ENCODE measurements at places on chromosomes 13 and 19.

DNA sequence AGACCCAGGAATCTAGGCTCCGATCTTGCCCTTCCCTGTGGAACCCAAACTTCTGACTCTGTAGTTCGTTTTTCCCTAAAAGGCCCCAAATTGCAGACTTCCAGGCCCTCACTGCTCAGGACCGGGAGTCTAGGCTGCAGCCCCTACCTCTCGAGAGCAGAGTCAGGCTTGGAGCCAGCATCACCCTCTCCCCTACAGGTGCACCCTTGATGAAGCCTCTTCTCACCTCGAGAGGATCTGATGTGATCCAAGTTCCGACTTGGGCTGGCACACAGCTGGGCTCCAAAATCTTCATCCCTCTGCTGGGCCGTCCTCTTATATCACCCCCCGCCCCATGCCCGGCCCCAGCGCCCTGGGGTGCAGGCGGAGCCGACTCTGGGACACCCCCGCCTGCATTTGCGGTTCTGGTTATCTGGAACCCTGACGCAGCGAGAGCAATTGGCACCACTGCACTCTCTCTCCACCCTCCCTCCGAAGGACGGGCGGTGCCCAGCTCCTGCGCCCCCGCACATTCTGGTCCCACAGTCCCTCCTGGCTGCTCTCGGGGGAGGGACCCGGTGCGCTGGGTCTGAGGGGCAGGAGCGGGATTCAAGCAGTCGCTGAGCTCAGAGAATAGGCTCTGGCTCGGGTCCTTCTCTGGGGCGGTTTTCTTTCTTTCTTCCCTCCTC lies at the start of gene KLK7:
KLK7 (minus strand) TSS at position 293 of the 668 bp plus-strand sequence. CDS start 1,518 bp downstream, outside the sequence.
- no peak for DNase-seq

- DNase-seq = no peak
Observed at GRCh38 chr19:42175952-42176648, 41.4 kb downstream of the DEDD2 start.

DNA sequence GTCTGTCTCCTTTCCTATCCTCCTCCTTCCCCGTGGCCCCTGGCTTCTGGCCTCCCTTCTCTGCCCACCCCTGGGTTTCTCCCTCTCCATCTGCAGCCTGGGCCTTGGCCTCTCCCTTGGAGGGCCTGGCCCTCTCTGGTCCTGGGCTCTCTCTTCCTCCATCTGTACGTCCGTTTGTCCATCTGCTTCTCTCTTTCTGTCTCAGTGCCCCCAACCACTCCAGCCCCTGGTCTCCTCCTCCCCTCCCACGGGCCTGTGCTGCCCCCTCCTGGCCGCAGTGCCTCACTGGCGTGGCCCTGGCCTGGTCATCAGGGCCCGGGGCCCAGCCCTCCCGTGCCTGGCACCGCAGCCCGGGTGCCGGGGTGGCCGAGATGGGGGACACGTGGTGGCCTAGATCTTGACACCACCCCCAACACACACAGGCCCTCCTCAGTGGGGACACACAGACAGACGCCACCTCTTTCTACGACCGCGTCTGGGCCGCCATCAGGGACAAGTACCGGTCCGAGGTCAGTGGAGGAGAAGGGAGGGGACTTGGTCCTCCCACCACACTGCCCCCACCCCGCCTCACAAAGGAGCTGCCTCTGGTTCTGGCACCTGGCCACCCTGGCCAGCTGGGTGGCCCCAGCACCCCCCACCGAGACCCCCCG lies 11.3 kb downstream of the PRKCSH start:
- DNase-seq = peak; percentile 85

GRCh38 chr19:54521022-54521859 lies 18.6 kb downstream of the LAIR2 start:
- no peak for DNase-seq

DNA sequence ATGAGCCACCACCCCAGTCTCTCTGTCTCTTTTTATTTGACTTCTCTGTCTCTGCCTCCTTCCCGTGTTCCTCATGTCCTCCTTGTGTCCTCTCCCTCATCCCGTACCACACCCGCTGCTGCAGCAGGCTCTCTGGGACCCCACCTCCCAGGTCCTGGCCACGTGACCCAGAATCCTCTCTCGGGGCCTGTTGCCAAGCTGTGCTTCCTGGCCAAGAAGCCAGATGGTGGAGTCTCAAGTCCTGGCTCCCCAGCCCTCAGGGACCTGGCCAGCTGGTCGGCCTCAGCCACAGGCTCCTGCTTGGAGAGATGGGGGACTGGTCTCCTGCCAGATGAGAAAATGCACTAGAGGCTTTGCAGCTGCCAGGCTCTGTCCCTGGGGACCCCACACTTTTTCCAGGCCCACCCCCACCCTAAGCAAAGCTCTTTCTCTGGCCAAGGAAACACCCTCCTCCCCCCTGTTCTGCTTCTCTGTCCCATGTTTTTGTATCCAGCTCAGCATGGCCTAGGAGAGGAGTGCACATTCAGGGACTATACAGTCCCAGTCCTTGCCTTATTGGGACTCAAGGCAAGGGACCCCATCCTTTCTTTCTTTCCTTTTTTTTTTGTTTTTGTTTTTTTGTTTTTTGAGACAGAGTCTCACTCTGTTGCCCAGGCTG lies 34.3 kb upstream of the SHKBP1 start:
- no peak for DNase-seq

DNA sequence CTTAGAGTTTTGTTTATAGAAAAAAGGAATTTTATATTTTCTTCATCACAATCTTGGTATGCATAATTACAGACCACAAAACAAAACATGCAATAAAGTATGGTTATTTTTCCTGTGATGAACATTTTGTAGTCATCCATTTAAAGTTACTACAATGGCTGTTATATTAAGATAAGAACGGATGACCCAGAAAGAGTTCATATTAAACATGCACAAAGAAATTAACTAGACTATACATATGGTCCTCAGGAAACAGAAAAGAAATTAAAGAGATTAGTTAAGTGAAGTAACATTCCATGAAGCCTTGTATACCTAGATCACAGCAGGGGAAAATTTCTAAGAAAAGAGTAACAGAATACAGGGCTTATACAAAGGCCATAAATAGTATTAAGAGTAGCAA lies 36.8 kb downstream of the RBM26 start:
- DNase-seq = no peak

DNA sequence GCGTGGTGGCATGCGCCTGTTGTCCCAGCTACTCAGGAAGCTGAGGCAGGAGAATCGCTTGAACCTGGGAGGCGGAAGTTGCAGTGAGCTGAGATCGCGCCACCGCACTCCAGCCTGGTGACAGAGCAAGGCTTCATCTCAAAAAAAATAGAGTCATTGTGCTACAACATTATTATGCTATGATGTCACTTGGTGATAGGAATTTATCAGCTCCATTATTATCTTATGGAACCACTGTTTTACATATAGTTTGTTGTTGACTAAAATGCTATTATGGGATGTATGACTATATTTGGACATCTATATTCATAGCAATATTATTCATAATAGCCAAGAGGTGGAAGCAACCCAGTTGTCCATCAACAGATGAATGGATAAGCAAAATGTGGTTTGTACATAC lies 26.4 kb upstream of the SLC7A1 start:
- no peak for DNase-seq

DNA sequence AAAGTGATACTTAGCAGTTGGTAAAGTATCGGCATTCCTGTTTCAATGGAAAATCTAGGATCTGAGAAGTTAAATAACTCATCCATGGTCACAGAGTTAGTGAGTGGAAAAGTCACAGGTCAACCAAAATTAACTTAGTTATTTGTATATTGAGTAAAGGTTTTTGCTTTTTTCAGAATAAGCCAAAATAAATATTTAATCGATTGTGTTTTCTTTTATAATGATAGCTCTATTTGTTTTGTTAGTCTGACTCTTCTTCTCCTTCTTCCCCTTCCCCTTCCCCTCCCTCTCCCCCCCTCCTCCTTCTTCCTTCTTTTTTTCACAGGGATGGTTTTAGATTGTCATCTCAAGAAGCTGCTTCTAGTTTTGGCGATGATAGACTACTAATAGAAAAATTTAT lies 173.5 kb downstream of the PCCA start:
- DNase-seq = no peak

DNA sequence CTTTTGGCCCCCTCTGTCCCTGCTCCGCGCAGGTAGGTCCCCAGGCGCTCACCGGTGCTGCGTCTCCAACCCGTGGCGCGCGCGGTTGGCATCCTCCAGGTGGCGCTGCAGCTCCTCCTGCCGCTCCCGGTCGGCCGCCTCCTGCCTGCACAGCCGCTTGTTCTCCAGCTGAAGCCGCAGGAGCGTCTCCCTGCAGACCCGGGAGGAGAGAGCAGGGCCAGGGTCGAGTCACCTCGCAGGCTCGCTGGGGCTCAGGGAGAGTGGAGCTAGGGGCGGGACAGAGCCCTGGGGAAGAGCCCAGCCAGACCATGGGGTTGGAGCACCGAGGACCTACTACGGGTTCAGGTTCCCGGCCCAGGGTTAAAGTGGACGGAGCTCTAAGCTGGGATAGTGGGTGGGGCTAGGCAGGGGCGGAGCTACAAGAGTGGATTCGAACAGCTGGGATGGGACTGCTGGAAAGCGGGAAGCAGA lies 9.3 kb downstream of the HOOK2 start:
- DNase-seq = peak; percentile 25

DNA sequence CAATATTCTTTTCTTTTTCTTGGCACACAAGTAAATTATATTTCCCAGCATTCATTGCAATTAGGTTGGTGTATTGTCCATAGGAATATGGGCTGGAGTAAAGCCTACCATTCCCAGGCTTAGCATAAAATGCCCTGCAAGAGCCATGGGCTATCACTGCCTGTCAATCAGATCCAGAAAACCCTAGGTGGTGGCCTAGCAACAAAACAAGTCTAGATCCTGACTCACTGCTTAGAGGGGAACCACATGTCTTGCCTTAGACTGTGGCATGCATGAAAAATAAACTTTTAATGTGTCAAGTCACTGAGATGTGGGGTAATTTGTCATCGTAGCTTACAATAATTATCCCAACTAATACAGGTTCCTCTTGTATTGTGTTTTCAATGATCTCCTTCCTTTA lies 16.2 kb downstream of the SOX21 start:
- no peak for DNase-seq

DNA sequence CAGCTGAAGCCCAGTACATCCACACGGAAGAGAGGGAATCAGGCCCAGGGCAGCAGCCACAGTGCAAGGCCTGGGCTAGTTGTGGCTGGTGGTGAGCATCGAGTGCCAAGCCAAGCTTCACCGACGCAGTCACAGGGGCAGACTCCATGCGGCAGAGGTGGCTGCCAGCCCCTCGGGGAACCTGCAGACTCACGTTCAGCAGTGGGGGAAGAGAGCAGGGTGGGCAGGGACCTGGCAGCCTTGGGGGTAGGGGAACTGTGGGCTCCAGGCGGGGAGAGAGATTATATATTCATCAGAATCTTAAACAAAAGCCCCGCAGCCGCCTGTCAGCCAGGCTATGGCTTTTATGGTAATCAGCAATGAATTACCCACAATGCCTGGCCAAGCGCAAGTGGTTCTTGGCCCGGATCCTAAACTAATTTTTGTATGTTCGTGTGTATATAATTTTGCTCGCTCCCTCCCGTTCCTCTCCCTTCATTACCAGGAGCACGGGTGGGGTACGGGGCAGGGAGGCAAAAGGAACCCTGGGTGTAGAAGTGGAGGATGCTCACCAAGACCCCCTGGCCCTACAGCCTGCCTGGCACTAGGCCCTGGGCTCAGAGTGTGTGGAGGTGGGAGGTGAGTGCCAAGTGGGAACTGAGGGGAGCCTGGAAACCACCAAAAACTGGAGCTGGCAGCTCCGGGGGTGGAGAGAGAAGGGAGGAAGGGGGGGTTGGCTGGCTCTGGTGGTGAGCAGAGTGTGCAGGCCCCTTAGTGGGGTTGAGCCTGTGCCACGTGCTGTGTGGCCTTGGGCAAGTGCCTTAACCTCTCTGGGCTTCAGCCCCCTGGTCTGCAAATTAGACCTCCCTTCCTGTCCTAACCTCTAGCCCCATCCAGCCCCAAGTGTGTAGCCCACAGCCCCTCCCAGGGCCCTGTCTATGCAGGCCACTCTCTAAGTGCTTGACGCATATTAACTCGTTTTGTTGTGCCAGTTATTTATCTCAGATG lies 31.9 kb downstream of the PTPRS start:
- peak; percentile 52 for DNase-seq

DNA sequence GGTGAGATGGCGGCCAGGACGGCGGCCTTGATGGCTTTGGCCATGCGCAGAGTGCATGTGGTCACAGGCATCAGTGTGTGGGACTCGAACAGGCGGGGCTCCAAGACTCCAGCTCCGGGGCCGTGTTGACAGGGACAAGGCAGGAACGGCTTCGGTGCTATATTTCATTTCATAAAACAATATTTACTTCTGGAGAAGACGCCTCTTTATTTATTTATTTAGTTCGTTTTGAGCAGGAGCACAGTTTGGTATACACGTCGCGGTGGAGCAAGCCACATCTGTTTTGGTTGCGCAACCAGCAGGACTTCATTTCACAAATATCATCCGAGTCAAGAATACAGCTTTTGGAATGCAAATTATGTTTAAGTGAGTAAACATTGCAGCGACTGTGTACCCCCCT lies 166.7 kb upstream of the TSHZ3 start:
- no peak for DNase-seq

DNA sequence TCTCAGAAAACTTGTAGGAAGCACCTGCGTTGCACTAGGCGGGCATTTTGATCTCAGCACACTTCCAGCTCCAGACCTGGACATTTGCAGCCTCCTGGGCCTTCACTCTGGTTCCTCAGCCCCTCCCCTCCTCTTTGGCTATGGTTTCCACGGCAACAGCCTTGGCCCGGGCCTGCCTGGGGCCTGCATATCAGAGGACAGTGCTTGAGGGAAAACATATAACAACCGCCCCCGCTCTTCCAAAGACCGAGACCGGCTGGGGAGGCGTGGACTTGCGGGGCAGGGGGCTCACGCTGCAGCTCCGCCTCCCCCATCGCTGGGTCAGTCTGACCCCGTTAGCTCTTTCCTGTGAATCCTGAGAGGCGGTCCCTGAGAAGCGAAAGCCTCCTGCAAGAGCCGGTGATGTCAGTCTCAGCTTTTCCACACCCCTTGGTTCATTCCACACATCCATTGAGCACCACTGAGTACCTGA lies 125.7 kb upstream of the PEG3 start:
- DNase-seq = no peak

DNA sequence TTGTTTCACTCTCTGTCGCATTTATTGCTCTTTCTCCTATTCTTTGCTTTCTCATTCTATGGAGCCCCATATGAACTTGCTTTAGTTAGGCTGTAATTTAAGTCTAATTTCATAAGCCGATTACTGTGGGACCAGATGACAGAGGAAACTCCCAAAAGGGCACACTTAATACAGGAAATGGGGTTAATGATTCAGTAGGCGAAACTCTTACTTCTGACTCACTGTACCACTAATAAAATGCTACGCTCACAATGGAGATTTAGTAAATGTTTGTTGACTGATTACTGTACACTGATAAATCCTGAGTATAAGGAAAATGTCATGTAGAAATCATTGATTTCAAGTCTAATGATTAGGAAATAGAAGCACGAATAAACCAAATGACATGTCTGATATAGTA lies 276.4 kb downstream of the KLF5 start:
- DNase-seq = no peak
